ENCODE measurements at places on chromosomes 7 and 10.

GRCh38 chr7:121420976-121421375 lies 24.9 kb upstream of the FAM3C start:
- no peak for DNase-seq

DNA sequence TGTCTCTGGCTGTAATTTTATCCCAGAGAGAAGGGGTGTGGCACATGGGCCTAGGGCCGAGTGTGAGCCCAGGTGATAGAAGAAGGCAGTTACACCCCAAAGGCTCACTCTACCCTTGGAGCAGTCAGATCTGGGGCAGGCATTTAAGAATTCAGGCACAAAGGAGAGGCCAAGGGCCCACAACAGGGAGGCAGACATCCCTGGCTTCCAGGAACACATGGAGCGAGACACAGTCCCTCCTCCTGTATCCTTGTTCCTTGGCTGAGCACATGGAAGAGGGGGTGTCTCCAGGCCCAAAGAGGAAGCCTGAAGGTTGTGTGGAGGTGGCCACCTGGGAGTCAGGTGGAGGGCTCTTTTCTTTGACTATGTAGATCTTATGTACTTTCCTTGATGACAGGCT lies 286.2 kb downstream of the RPS24 start:
- DNase-seq, result no peak

DNA sequence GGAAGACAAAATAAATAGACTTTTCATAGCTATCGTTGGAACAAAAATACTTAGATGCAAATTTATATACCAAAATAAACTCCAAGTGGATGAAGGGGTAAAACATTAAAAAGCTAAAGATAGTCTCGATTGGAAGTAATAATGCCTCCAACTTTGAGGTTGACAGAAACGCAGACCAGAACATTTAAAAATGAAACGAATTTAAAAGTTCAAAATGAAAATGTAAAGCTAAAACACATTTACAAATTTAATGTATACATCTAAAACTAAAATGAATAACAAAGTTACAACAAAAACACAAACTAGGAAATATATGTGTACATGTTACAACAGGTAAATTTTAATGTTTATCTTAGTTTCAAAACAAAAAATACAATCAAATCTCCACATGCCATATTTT lies 107.5 kb upstream of the AKR1E2 start:
- DNase-seq, result no peak

GRCh38 chr7:119254742-119255141 lies 1018.2 kb upstream of the KCND2 start:
- DNase-seq, result no peak

DNA sequence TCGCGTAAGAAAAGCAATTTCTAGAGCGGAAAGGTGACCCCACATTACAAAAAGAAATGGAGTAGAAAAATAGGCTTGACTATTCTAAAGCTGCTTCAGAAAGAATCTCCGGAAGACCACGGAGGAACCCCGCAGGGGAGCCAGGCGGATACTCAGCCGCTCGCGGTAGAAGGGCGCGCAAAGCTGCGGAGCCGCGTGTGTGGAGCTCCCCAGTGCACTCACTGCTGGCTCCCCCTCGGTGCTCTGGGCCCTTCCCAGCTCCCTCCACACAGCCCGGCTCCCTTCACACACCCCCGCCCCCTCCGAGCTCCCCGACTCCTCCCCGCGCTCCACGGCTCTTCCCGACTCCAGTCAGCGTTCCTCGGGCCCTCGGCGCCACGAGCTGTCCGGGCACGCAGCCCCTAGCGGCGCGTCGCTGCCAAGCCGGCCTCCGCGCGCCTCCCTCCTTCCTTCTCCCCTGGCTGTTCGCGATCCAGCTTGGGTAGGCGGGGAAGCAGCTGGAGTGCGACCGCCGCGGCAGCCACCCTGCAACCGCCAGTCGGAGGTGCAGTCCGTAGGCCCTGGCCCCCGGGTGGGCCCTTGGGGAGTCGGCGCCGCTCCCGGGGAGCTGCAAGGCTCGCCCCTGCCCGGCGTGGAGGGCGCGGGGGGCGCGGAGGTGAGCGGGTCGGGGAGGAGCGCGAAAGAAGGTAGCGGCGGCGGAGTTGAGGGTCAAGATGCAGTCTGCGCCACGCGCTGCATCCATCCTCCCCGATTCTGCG lies at the start of gene STEAP2:
TSS of gene STEAP2 (plus strand) at position 350 of the 758 bp plus-strand sequence. CDS start 13,343 bp downstream, outside the sequence.
- peak; percentile 94 for DNase-seq

GRCh38 chr7:29892231-29892630 lies 85.9 kb downstream of the WIPF3 start:
- DNase-seq, result no peak

DNA sequence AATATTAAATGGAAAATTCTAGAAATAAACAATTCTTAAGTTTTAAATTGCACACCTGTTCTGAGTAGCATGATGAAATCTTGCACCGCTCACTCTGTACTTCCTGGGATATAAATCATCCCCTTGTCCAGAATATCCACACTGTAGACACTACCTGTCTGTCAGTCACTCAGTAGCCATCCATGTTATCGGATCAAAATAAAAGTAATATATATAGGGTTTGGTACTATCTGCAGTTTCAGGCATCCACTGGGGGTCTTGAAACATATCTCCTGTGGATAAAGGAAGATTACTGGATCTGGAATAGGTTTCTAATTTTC lies 6.8 kb downstream of the TECTB start:
- DNase-seq, result no peak

- DNase-seq, result peak; percentile 75
Measured at GRCh38 chr10:63866075-63866746, 345.0 kb downstream of the REEP3 start.

GRCh38 chr10:129765664-129766550 lies 198.2 kb downstream of the EBF3 start:
- DNase-seq, result no peak

- DNase-seq, result peak; percentile 16
Measured at GRCh38 chr7:107580716-107581383, 804 bp downstream of the BCAP29 start.

DNA sequence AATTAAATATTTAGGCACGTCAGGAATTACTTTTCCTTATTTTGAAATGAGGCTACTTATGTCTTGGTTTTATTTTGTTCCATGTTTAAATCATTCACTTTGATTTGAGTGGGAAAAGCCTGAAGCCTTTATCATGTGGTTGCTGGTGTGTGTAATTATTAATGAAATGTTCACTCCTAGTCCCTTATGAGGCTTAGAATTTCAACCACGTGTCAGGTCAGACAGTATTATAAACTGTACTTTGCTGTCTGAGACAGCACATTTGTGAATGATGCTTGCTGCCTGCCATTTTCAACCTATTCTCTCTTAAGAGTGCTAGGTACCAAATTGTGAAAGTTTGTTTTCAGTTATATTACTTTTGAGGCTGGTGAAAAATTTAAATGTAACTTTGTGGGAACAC lies 58.9 kb downstream of the COL17A1 start:
- no peak for DNase-seq

DNA sequence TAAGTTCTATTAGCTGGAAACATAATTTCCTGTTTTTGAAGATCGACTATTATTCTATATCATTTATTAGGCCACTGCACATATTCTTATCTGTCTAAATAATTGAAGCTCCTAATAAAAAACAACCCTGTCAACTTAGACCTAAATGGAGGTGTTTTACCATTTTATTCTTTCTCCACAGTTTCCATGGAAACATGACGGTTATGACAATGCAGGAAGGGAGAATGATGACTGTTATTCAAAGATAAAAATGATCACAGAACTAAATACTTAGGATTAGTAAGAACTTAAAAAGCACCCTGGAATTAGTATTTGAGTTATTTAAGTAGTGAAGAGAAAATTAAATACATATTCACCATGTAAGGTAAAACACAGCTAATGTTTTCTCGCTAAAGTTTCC lies 119.9 kb upstream of the DKK1 start:
- no peak for DNase-seq

- no peak for DNase-seq
Measured at GRCh38 chr10:49518982-49519578, 19.8 kb downstream of the ERCC6 start.

- DNase-seq, result no peak
Measured at GRCh38 chr7:144670218-144670617, 165.6 kb downstream of the TPK1 start.

GRCh38 chr10:9243941-9244411 lies 1189.5 kb downstream of the GATA3 start:
- DNase-seq, result no peak

- no peak for DNase-seq
Measured at GRCh38 chr10:66519616-66520015, 406.2 kb upstream of the LRRTM3 start.

DNA sequence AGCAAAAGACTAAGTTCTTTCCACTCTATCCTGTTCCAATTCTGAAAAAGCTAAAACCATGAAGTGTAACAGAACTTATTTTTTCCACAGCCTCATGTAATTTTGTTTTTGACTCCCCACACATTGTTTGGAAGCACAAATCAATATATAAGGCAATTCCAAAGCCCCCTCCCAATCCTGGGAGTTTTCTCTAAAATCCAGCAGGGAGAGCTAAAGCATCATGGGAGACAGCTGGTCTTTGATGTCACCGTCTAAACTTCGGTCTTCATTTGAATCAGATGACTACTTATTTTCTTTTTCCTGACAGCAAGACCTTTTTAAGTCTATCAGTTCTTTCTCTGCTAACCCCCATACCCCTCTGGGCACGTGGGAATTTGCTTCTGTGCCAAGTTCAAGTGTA lies 33.3 kb upstream of the PON1 start:
- DNase-seq, result no peak

DNA sequence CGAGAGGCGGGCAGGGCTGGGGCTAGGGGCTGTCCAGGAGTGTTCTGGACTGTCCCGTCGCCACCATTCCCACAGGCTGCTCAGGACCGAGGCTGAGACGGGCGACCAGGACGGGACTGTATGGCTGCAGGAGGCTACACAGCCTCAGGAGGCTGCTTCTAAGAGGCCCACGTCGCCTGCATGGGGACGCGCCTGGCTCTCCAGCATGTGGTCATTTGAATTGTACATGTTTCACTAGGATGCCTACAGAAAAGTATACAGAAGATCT lies 216.3 kb downstream of the TCERG1L start:
- no peak for DNase-seq

- no peak for DNase-seq
Measured at GRCh38 chr10:97590082-97590747, 694 bp downstream of the C10orf62 start.

DNA sequence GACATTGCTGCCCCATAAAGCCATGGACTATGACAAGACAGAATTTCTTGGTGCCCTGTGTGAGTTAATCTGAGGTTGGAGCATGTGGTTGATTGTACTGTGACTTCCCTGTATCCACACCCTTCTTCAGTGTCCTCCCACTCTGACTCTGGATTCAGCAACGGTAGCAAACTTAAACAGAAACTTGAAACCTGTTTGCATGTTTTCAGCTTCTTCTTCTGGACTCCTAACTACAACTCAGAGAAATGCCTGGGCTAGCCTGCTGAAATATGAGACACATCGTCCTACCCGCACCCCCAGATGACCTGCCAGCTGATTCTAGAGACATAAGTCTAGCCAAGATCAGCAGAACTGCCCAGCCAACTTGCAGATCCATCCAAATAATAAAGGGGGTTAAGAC lies 78.4 kb downstream of the IPMK start:
- peak; percentile 43 for DNase-seq

GRCh38 chr10:93554760-93555432 lies 11.6 kb upstream of the FFAR4 start:
- peak; percentile 76 for DNase-seq

DNA sequence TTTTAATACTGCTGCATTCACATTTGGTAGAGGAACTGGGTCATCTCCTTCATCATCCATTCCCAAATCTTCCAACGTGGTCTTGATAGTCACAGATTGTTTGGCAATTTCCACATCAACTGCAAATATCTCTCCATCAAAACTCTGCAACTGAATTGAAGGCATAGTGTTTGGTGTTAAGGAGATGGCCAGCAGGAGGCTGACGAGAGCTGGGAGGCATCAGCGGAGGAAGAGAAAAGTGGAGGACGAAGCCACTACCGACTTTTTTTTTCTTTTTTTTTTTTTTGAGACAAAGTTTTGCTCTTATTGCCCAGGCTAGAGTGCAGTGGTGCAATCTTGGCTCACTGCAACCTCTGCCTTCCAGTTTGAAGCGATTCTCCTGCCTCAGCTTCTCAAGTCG lies 205.0 kb upstream of the KCTD7 start:
- no peak for DNase-seq

DNA sequence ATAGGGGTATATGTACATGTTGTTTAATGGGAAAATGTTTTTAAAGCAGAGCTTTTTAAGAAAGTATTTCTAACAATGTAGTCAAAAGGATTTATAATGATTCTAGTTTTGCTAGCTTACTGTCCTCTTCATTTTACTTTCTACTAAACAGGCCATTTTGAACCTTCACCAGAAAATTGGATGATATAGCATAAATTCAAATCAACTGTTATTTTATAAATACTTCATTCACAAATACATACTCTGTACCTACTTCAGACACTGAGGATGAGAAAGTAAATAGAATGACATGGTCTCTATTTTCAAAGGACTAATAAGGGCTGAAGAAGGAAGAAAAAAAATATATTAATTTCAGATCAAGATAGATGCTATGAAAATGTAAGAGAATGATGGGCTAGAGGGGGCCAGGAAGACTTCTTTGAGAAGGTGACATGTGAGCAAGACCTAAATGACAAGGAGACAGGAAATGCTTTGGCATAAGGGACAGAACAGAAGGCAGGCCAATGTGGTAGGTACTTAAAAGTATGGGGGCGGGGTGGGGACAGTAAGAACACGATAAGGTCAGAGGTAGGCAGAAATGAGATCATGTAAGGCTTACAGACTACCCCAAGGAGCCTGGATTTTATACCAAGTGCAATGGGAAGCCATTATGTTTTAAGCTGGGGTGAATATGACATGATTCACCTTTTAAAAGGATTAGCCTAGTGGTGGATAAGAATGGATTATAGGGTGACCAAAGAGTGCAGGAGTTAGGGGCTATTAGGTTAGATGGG lies 5.2 kb downstream of the NAMPT start:
- DNase-seq, result no peak

DNA sequence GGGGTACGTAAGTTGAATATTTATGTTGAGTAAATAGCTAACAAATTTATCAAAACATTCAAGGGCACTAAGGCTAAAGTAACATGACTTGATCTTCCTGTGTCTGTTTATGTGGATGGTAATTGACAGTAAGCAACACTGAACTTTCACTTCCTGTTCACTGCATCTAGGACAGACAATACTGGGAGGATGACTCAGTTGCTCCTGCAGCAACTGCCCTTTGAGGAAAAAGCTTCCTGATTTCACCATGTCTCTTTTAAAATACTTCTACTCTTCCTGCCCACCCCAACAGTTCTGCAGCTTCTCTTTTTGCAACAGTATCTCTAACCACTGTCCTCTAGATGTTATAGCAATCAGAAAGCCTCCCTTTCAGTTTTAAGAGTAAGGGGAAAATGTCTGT lies 76.6 kb upstream of the HGF start:
- no peak for DNase-seq

- DNase-seq, result peak; percentile 29
Measured at GRCh38 chr7:304574-305409, 14.8 kb downstream of the FOXL3 start.

DNA sequence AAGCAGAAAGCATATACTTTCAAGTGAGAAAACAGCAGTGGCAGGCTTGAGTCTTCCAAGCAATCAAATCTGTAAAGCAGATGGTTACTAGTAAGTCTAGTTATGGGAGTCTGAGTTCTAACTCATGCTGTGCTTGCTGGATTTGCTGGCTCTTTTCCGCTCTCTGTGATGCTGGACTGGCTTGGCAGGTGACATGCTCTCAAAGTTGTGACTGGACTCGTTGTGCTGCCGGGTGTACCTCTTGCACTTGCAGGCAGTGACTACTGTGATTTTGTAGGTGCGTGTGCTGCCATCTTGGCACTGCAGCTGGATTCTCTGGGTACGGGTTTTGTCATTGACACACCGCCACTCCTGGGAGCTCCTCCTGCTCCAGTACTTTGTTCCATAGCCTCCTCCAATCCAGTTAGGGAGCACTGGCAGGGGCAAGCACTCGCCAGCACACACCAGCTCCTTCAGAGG lies 3.1 kb downstream of the SOSTDC1 start:
- no peak for DNase-seq

- peak; percentile 62 for DNase-seq
Measured at GRCh38 chr7:30430276-30430675, 48.3 kb downstream of the NOD1 start.

Measured in kidney (tissue), 22 donors.